Activated gamma-delta T cell treated with anti-CD3 and anti-CD28 coated beads, Interleukin-2, amount 50 U/mL, for 16 hours (primary cell): ENCODE measurements at places on chromosomes 7 and 10.

DNA sequence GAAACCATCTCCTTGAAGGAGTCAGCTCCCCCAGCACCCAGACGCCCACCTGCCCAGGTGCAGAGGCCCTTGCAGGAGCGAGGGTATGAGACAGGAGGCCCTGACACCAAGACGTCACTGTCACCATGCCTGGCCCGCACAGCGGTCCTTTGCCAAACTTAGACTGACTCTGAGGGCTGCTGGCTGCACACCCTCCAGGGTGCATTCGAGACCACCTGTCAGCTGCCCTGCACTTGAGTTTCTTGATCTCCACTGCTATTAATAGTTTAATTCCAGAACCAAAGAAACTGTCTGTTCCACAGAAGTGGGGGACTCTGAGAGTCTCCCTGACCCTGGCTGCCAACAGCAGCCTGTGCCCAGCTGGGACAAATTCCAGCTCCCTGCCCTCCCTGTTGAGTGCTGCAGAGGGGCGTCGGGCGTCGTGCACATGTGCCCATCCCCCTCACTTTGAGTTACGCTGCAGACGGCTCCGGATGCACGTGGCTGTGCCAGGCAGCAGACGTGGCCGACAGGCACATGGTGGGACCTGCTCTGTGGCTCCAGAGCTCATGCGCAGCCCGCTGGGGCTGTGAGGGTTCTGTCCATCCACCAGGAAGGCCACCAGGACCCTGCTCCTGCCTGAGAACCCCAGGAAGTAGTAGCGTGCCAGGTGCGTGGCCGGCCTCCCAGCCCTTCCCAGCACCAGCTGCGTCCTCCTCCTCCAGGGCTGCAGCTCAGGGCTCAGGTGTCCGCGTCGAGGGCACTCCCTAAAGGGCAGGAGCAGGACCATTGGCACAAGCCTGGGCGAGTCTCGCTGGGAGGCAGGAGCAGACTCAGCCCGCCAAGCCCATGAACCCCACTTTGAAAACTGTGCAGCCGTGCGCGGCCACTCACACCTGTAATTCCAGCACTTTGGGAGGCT lies 24.8 kb downstream of the ELFN1 start:
- DNase-seq: no peak

- DNase-seq: no peak
Observed at GRCh38 chr7:4722960-4723630, 41.0 kb downstream of the FOXK1 start.

DNA sequence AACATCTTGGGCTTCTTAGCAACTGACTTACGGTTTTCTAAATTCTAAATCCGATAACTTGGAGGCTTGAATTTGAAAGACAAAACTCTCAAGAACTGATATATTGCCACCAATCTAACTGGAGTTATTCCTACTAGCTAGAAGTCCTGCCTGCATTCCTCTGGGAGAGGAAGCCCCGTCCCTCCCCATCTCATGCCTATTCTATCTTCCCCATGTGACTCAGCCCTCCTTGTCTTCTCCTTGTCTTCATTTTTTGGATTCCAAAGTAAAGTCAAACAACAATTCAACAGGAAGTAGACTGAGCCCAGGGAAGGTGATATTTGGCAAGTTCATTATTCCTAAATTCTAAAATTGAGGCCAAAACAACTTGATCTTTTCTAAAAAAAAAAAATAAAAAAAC lies 587.7 kb downstream of the KCNMA1 start:
- no peak for DNase-seq

GRCh38 chr10:119103903-119104653 lies at the start of gene DENND10:
Gene DENND10, plus strand, starts transcription at chr10:119104113. Its CDS starts 30 bp downstream, at chr10:119104143.
- peak; percentile 62 for DNase-seq

DNA sequence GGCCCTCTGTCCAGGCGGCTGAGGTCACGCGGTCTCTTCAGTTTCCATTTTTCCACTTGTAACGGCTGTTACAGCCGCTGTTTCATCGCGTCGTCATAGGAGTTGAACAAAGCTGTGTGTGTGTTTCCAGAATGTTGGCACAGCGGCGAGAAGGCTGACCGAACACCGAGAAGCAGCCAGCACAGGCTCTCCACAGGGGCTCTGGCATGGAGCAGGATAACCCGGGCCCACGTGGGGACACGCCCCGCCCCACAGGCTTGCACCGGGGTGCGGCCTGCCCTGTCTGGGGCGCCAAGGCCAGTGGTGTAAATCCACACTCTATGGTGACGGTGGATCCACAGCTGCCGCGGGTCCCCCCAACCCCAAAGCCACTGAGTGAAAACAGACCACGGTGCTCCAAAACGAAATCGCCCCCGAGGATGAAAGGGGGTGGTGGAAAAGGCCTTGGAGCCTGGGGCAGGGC lies 448.2 kb downstream of the DNAJB6 start:
- DNase-seq: no peak

GRCh38 chr10:50874723-50875122 lies 10.7 kb downstream of the A1CF start:
- no peak for DNase-seq

GRCh38 chr7:2040201-2040892 lies 192.4 kb downstream of the MAD1L1 start:
- DNase-seq: no peak

- DNase-seq: no peak
Observed at GRCh38 chr10:132929953-132930548, 12.3 kb downstream of the CFAP46 start.

DNA sequence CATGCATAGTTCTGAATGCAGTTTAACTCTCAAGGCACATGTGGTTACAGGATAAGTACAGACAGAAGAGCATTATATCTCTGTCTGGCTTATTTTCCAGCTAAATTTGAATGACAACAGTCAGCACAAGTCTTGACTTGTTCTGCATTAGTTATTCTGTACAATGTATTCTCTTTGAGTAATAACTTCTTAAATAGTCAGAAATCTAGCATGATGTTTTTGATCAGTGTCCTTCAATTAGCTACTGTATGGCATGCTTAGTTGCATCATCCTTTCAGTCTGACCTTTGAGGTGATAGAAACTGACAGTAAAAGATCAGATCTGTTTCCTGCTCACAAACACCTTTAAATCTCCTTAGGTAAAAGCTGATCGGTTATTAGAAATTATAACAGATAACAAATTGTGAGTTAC lies 118.1 kb downstream of the ARL4A start:
- DNase-seq: no peak

- DNase-seq: no peak
Observed at GRCh38 chr7:152086513-152086912, 61.0 kb downstream of the GALNT11 start.

DNA sequence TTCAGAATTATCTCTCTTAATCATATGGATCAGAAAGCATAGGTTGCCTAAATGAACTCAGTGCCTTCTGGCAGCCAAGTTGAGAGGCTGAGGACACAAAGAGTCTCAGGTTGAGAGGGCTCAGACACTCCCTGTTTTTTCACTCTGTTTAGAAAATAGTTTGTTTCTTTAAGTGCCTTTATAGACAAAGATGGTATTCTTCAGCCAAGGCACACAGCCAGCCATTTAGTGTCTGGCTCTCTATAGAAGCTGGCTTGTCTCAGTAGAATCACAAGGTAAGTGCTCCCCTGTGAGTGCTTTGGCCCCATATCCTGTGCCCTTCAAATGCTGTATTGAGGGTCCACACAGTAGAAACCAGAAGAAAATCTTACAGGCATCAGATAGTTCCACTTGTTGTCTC lies 3.6 kb downstream of the GPR158 start:
- DNase-seq: no peak

DNA sequence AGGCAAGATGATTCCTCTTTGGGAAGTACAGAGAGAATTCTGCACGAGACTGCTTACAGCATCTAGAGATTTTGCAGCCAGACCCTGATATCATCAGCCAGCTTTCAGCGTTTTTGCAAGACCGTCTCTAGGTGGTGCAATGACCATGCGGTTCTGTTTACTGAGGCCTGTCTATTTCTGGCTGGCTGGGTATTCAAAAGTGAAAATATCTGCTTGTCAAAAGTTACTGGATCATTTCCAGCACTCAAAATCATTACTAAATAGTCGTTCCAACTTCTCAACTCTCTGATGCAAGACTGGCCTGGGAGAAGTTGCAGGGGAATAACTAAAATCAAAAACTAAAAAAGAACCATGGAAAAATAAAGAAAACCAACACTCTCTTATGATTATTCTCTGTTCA lies 240.1 kb downstream of the ELMO1 start:
- peak; percentile 4 for DNase-seq

- DNase-seq: no peak
Observed at GRCh38 chr10:20485554-20485953, 411.6 kb downstream of the NEBL start.

DNA sequence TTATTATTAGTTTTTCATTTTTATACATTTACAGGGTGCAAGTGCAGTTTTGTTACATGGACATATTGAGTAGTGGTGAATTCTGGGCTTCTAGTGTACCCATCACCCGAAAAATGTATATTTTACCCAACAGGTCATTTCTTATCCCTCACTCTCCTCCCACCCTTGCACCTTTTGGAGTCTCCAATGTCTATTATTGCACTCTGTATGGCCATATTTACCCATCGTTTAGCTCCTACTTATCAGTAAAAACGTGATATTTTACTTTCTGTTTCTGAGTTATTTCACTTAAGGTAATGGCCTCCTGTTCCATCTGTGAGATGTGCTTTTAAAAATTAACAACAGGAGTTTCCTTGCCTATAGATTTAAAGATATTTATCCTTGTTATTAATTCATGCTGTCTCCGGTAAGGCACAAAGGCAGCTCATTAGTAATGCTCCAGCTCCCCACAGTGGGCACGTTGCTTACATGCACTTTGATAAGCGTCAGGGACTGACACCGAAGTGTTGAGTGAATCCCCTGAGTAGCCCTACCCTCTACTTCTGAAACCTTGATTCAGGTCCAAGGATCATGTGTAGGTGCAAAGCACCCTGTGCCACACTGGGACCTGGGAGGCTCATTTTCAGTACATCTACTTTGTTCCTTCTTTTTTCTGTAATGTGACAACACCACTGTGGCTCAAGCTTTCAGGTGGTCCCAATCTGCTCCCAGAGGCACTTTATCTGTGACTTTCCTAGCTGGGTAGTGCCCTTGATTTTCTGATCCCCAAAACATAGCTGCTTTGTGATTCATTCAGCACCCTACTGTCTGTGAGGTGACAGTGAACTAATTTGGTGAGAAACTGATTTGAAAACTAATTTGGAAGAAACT lies 27.3 kb downstream of the HYAL4 start:
- peak; percentile 3 for DNase-seq

DNA sequence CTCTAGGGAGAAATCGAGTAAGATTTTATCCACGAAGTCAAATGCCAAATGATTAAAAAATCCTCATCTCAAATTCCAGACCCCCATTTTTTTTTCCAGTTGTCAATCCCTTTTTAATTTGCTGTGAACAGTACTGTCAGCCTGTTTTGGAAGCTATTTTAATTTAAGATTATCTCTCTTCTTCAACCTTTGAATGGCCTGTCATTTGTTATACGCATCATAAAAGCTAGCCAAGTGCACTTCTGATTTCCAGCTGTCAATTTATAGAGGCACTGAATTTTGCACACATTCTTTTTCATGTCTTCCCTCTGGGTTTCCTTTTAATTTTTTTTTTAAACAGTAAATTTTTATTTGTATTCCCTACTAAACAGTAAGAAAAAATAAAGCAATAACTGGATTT lies 336.4 kb upstream of the HGF start:
- no peak for DNase-seq

GRCh38 chr7:31129067-31129466 lies 77.0 kb downstream of the ADCYAP1R1 start:
- no peak for DNase-seq

DNA sequence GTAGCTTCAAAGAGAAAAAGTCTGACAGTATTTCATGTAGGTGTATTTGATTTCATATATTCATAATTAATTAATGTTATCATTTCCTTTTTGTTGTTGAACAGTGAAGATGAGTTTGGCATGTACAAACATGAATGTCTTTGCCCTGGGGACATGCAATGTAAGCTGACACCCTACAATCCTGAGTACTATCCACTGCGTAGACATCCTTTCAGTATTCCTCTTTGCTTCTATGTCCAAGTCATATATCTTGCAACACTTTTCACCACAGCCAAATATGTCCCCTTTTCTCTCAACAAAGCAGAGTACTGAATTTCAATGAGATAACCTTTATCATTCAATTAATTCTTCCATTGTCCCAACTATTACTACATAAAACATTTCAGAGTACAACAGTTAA lies 93.6 kb downstream of the GPR37 start:
- DNase-seq: no peak

DNA sequence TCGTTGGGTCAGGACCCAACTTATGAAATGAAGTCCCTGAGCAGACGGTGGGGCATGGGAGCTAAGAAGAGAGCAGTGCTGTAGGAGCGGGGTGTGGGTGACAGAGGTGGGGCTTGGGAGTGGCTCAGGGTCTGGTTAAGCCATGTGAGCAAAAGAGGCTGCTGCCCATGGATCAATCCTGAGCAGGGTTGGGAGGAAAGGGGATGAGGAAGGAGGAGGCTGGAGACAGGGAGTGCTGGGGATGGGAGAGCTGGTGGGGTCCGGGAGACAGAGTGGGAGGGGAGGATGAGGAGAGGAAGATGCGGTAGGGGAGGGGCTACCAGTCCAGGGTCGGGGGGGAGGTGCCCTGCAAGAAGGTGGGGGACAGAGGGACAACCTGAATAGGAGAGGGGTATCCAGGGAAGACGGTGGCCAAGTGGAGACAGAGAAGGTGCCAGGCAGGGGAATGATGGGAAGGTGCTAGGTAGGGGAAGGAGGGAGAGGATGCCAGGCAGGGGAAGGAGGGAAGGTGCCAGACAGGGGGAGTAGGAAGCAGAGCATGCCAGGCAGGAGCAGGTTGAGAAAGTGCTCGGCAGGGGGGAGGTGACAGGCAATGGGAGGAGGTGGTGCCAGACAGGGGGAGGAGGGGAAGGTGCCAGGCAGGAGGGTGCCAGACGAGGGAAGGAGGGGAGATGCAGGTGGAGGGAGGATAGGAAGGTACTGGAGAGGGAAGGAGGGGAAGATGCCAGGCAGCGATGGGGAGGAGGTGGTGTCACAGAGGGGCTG lies 27.5 kb upstream of the SMARCD3 start:
- DNase-seq: no peak

GRCh38 chr10:132516771-132517725 lies 20.5 kb upstream of the INPP5A start:
- DNase-seq: no peak

- DNase-seq: no peak
Observed at GRCh38 chr7:51467384-51468017, 150.9 kb upstream of the COBL start.

- no peak for DNase-seq
Observed at GRCh38 chr7:2299131-2299829, 15.0 kb downstream of the SNX8 start.

- DNase-seq: no peak
Observed at GRCh38 chr10:30154561-30154960, 95.2 kb upstream of the JCAD start.
